Activated CD4-positive, alpha-beta T cell treated with anti-CD3 and anti-CD28 coated beads, Interleukin-2, amount 10 ng/mL, durations not matched to agents 24 days and 14 days (primary cell): ENCODE measurements at places on chromosomes 4 and X. TPM values are rescaled to one million over a fixed set of nuclear protein-coding genes. Genes with fewer than 3 reads are reported as not detected.

DNA sequence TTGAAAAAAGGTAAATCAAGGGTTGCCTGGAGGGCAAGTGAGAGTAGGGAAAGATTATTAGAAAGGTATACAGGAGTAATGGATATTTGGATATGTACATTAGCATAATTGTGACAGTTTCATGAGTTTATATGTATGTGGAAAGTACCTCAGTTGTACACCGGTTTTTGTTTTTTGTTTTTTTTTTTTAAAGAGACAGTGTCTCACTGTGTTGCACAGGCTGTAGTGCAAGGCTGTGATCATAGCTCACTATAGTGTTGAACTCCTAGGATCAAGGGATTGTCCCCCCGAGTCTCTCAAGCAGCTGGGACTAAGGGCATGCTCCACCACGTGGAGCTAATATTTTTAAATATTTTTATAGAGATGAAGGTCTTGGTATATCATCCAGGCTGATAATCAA lies 15.3 kb upstream of the HPGD start:
- DNase-seq, result no peak

GRCh38 chr4:84799318-84799717 lies 167.2 kb downstream of the WDFY3 start:
- DNase-seq, result no peak

- DNase-seq, result no peak
Observed at GRCh38 chr4:7395645-7396044, 39.1 kb downstream of the PSAPL1 start.

GRCh38 chrX:68732906-68733493 lies 85.5 kb downstream of the STARD8 start:
- peak; percentile 89 for DNase-seq

GRCh38 chr4:17504081-17504480 lies 7.8 kb downstream of the QDPR start:
- DNase-seq, result no peak

GRCh38 chr4:167117273-167117672 lies 117.0 kb downstream of the SPOCK3 start:
- DNase-seq, result no peak

GRCh38 chr4:146121757-146122156 lies 53.8 kb upstream of the LSM6 start:
- DNase-seq, result no peak

- DNase-seq, result peak; percentile 65
Observed at GRCh38 chrX:53288189-53288588, 6.8 kb upstream of the IQSEC2 start.

DNA sequence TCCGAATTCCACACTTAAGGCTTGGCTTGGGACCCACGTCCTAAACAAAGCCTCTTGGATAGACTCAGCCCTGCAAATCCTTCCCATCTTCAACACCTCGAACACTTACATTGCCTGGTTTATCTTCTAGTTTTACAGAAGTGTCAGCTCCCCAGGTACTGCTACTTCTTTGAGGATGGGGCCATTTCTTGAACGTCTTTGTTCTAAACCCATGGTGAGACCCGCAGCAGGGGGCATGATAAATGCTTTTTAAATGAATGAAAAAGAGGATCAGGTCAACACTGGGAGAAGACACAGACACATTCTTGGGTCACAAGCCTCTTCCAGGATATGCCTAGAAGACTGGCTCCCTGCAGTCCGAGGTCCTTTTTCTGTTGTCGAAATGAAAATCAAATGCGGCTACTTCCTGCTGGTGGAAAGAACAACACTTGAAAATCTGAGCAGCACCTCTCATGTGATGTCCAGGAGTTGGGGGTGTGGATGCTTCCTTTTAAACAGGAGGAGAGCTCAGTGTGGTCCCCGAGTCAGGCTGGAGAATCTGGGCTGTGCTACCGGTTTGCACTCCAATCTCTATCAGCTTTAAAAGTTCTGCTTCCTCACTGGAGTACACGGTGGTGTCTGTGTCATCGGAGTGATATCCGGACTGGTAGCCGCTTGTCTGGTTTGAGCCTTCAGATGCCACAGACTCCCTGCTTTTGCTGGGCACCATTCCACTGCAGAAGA lies 45.8 kb downstream of the KDR start:
- no peak for DNase-seq

- DNase-seq, result no peak
Observed at GRCh38 chrX:131901546-131901945, 121.6 kb upstream of the STK26 start.

GRCh38 chr4:100086766-100087431 lies 103.4 kb downstream of the DDIT4L start:
- no peak for DNase-seq

- DNase-seq, result no peak
Observed at GRCh38 chr4:6727943-6728250, 11.9 kb downstream of the BLOC1S4 start.

DNA sequence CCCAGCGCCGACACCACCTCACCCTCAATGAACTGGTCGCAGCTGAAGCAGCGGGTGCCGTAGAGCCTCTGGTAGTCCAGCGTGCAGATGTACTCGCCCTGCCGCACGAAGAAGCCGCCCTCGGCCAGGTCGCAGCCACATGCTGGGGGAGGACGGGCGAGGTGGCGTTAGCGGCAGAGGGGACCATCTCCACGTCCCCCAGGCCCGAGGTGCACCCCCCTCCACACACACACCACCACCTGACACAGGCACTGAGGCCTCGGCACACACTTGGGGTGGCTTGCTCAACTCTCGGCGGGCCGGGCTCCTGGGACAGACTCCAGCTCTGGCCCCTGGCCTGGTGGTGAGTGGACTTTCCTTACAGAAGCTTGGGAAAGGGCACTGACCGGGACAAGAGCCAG lies 61.5 kb downstream of the ABLIM2 start:
- no peak for DNase-seq

The SH3BP2 gene
- 83.9 and 88.5 TPM in 2 replicates for total RNA-seq

The NUP62CL gene
- total RNA-seq, result 1.1 and 1.2 TPM in 2 replicates

The ANAPC10 gene
- 26.7 and 30.4 TPM in 2 replicates for total RNA-seq

The VSIG4 gene
- not detected in 2 replicates for total RNA-seq

The PGAM4 gene
- 0.38 and 0.79 TPM in 2 replicates for total RNA-seq
